Activated T-helper 1 cell treated with anti-CD3 and anti-CD28 coated beads, Interleukin-12 subunit alpha, Interleukin-12 subunit beta, Interleukin-2, Interleukin-4 antibody, amounts not matched to agents 30 ng/mL and 10 ng/mL and 1 ng/mL, durations not matched to agents 14 hours and 24 hours and 36 hours (primary cell): ENCODE measurements at places on chromosomes 2 and 18. TPM values are rescaled to one million over a fixed set of nuclear protein-coding genes. Genes with fewer than 3 reads are reported as not detected.

DNA sequence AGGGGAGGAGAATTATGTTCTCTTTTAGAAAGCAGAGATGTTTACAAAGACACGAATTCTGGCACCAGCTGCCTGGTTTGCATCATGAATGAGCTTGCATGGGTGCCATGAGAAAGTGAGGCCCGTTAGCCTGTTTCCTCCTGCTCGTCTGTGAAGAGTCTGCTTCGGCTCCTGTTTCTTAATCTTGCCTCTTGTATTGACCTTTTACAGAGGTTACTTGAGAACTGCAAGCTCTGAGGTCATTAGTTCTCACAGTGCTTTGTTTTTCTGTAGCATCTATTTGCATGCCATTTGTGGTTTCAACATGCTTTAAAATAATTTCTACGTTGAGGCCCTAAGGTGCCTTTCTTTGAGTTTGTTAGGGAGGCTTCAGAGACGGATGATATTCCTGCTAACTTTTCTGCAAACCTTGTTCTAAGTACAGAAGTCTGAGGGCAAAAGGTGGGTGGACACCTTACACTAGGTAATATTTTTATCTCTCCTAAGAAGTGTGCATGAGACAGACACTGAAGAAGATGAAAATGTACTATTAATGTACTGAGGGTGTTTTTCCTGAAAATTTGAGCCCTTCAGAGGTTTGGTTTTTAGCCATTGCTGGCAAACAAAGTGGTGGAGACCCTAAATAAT, 53.4 kb upstream of the LINC00305 start:
- H3K4me3 ChIP-seq = no peak overlapping the region
- no peaks in the 10 kb centered on the region for H3K36me3 ChIP-seq
- no peaks in the 10 kb centered on the region for H3K27me3 ChIP-seq
- no peak overlapping the region for H3K27ac ChIP-seq

DCDC2C gene
- total RNA-seq = not detected in 2 replicates

DNA sequence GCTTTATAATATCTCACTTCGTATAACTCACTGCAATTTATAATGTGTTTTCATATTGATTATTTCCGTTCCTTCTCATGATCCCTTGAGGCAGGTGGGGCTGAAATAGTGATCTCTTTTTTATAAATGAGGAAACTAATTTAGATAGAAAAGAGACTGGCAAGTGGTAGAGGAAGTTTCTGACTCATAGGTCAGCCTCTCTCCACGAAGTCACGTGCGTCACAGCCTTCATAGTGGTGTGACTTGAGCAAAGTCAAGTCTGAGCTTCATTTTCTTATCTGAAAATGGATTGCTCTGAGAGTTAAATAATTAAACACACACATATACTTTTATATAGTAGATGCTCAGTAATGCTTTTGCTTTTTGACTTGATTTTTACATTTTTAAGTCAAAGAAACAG, 19.9 kb downstream of the ABCG5 start:
- H3K36me3 ChIP-seq = no peaks in the 10 kb centered on the region
- H3K4me3 ChIP-seq = no peak overlapping the region
- DNase-seq = no peak
- no peaks in the 10 kb centered on the region for H3K4me1 ChIP-seq

SLC38A11 gene
- not detected in 2 replicates for total RNA-seq

DNA sequence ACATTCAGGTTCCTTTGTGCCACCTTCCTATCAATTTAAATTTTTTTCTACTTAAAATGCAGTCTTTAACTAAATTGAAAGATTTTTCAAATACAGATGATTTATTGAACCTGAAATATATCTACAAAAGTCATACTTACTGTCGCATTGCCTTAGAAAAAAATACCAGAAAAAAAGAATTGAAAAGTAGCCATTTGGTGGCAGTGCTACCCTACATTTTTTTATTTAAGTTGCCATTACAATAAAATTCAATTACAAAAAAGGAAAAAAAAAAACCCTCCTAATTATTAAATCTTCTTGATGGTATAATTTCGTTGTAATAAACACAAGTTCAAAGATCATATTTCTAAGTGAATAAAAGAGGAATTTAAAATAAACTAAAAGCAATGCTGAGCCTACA, 43.4 kb downstream of the DSC3 start:
- no peaks in the 10 kb centered on the region for H3K4me1 ChIP-seq
- H3K4me3 ChIP-seq = no peak overlapping the region
- no peaks in the 10 kb centered on the region for H3K27me3 ChIP-seq
- DNase-seq = no peak

- no peak for DNase-seq
- no peak overlapping the region for H3K4me3 ChIP-seq
- H3K27me3 ChIP-seq = no peaks in the 10 kb centered on the region
- H3K4me1 ChIP-seq = no peaks in the 10 kb centered on the region
- no peak overlapping the region for H3K27ac ChIP-seq
These were observed 30.9 kb upstream of the NAB1 start for GRCh38 chr2:190618030-190618429.

DNA sequence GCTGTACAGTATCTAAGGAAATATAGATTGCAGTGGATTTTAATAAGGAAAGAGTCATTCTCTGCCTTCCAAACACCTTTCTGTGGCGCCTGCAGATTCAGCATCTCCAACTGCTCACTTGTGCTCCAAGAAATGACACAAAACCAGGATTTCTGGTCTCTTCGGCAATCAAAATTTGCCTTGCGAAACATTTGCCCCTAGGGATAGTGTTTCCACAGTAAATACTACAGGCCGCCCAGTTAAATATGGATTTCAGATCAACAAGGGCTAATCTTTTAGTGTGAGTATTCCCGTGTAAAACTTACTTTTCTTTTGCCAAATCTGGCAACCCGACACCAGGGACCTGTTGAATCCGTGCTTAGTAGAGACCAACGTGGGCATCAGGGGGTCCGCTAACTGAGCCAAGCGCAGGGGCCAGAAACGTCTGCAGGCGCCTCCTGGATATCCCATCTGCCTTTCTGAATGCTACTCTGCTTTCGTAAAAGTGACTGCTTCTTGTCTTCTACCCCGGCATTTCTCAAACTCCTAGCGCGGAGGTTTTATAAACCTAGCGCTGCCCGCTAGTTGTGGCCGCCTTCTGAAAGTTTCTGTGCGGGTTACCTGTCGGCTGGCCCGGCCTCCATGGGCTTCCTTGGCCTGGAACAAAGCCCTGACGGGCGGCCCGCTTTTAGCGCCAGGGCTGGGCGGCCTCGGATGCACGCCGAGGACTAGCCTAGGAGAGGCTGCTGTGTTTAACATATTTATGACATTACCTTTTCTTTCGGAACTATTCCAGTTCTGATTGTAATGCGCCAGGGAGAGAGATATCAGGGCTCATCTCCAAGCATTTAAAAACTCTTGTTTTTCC, 2.5 kb downstream of the CYP1B1 start:
- H3K27me3 ChIP-seq = peaks cover 31% of the 10 kb centered on the region
- H3K27ac ChIP-seq = peak overlapping the region; percentile 69
- H3K36me3 ChIP-seq = peaks cover 20% of the 10 kb centered on the region
- peak overlapping the region; percentile 71 for H3K4me3 ChIP-seq

- peak overlapping the region; percentile 13 for H3K4me3 ChIP-seq
These were observed 35.4 kb downstream of the STAT4 start for GRCh38 chr2:191115391-191115790.

DNA sequence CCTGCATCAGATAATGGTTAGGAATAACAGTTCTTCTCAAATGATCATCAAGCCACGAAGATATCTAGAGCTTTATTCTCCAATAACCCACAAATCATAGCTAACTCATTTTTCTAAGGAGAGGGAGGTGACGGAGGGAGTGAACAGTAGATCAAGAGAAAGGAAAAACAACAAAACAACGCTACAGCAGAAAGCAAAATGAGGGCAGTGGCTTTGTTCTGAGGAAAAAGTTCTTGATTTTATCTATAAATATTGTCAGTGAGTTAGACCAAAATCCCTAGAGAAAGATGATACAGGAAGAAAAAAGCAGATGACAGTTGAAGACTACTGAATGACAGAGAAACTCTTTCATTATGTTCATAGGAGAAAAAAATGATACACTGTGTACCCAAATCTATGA, 71.0 kb downstream of the STK39 start:
- H3K4me1 ChIP-seq = peaks cover 28% of the 10 kb centered on the region
- H3K36me3 ChIP-seq = peaks cover 18% of the 10 kb centered on the region
- no peaks in the 10 kb centered on the region for H3K27me3 ChIP-seq
- DNase-seq = no peak

GRCh38 chr2:79788952-79789651, 276.3 kb downstream of the CTNNA2 start:
- no peaks in the 10 kb centered on the region for H3K27me3 ChIP-seq
- H3K4me1 ChIP-seq = no peaks in the 10 kb centered on the region
- no peak for DNase-seq
- no peak overlapping the region for H3K4me3 ChIP-seq
- H3K27ac ChIP-seq = no peak overlapping the region

- H3K27me3 ChIP-seq = peaks cover 23% of the 10 kb centered on the region
- peaks cover 1% of the 10 kb centered on the region for H3K36me3 ChIP-seq
- H3K4me3 ChIP-seq = no peak overlapping the region
- peaks cover 23% of the 10 kb centered on the region for H3K4me1 ChIP-seq
- DNase-seq = no peak
- no peak overlapping the region for H3K27ac ChIP-seq
These were observed 5.6 kb upstream of the SMAD7 start for GRCh38 chr18:48956356-48956755.

C2orf68 gene
- total RNA-seq = 36.3 and 36.7 TPM in 2 replicates

- no peak for DNase-seq
- H3K4me3 ChIP-seq = no peak overlapping the region
- H3K27ac ChIP-seq = no peak overlapping the region
- peaks cover 30% of the 10 kb centered on the region for H3K4me1 ChIP-seq
These were observed 8.9 kb upstream of the CHRNA1 start for GRCh38 chr2:174773215-174773614.

- DNase-seq = no peak
- H3K27me3 ChIP-seq = no peaks in the 10 kb centered on the region
- peaks cover 5% of the 10 kb centered on the region for H3K4me1 ChIP-seq
- H3K27ac ChIP-seq = no peak overlapping the region
These were observed 96.8 kb downstream of the TAF4B start for GRCh38 chr18:26322890-26323653.

GRCh38 chr2:157500334-157500733, 56.4 kb upstream of the CYTIP start:
- H3K4me1 ChIP-seq = peaks cover 24% of the 10 kb centered on the region
- no peaks in the 10 kb centered on the region for H3K27me3 ChIP-seq
- no peak overlapping the region for H3K27ac ChIP-seq
- H3K36me3 ChIP-seq = peaks cover 2% of the 10 kb centered on the region

- H3K27ac ChIP-seq = no peak overlapping the region
- H3K4me3 ChIP-seq = no peak overlapping the region
- DNase-seq = no peak
- no peaks in the 10 kb centered on the region for H3K4me1 ChIP-seq
These were observed 15.4 kb downstream of the FHOD3 start for GRCh38 chr18:36312806-36313395.

- no peaks in the 10 kb centered on the region for H3K36me3 ChIP-seq
- no peaks in the 10 kb centered on the region for H3K27me3 ChIP-seq
- no peak for DNase-seq
- no peak overlapping the region for H3K4me3 ChIP-seq
- H3K4me1 ChIP-seq = no peaks in the 10 kb centered on the region
These were observed 134.4 kb downstream of the FIGN start for GRCh38 chr2:163601377-163601776.

- no peak overlapping the region for H3K27ac ChIP-seq
- no peak overlapping the region for H3K4me3 ChIP-seq
- no peaks in the 10 kb centered on the region for H3K4me1 ChIP-seq
- no peaks in the 10 kb centered on the region for H3K27me3 ChIP-seq
- H3K36me3 ChIP-seq = no peaks in the 10 kb centered on the region
These were observed 96.1 kb downstream of the PPP1R1C start for GRCh38 chr2:182081602-182082260.

GRCh38 chr2:39484206-39484605, 47.1 kb upstream of the MAP4K3 start:
- no peak overlapping the region for H3K27ac ChIP-seq
- H3K36me3 ChIP-seq = no peaks in the 10 kb centered on the region
- no peak overlapping the region for H3K4me3 ChIP-seq
- no peaks in the 10 kb centered on the region for H3K4me1 ChIP-seq
- no peak for DNase-seq

PDE1A gene
- not detected in 2 replicates for total RNA-seq

DNA sequence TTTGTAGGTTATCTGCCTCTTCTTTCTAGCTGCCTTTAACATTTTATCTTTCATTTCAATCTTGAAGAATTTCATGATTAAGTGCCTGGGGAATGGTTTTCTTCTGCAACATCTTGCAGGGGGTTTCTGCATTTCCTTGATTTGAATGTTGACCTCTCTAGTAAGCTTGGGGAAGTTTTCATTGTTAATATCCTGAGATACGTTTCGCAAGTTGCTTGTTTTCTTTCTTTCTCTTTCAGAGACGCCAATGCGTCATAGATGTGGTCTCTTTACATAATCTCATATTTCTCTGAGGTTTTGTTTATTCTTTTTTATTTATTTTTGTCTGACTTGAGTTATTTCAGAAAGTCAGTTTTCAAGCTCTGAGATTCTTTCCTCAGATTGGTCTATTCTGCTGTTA, 225.7 kb downstream of the XIRP2 start:
- H3K27me3 ChIP-seq = no peaks in the 10 kb centered on the region
- H3K36me3 ChIP-seq = no peaks in the 10 kb centered on the region
- H3K4me1 ChIP-seq = no peaks in the 10 kb centered on the region

RESP18 gene
- not detected in 2 replicates for total RNA-seq
